Aorta (tissue), 5 donors: ENCODE measurements at places on chromosomes 7 and 10. TPM values are rescaled to one million over a fixed set of nuclear protein-coding genes. Genes with fewer than 3 reads are reported as not detected.

GRCh38 chr7:28621369-28621841, 209.1 kb downstream of the CREB5 start:
- no peak for DNase-seq

DNA sequence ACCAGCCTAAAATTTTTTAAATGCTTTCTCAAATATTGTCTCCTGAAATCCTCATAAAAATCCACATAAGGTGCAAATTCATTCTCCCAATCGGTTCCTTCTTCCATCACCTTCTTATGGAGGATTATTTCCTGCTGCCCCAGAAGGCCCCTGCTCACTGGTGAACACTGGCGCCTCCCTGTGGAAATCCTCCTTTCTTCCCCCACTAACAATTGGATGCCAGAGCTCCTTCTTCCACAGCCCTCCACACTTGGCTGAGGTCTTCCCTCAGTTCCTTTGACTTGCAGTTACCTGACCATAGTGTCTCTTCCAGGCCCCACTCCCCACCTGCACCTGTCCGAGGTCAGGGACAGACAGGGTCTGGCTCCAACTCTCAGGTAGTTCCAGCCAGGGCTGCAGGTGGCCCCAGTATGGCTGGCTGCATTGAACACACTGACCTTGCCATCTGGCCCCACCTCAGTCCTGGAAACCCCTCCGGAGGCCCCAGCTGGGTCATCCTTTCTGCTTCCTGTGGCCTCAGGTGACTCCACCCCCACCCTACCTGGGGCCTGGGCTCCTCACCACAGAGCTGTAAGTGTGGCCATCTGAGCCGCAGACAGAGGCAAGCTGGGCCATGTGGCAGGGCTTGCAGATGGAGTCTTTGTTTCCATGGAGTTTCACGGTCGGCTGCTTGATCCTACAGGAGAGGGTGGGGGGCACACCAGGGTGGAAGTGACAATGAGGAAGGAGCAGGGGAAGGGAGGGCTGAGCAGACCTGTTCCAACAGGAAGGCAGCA, 18.4 kb downstream of the SPOCK2 start:
- DNase-seq, result no peak

DNA sequence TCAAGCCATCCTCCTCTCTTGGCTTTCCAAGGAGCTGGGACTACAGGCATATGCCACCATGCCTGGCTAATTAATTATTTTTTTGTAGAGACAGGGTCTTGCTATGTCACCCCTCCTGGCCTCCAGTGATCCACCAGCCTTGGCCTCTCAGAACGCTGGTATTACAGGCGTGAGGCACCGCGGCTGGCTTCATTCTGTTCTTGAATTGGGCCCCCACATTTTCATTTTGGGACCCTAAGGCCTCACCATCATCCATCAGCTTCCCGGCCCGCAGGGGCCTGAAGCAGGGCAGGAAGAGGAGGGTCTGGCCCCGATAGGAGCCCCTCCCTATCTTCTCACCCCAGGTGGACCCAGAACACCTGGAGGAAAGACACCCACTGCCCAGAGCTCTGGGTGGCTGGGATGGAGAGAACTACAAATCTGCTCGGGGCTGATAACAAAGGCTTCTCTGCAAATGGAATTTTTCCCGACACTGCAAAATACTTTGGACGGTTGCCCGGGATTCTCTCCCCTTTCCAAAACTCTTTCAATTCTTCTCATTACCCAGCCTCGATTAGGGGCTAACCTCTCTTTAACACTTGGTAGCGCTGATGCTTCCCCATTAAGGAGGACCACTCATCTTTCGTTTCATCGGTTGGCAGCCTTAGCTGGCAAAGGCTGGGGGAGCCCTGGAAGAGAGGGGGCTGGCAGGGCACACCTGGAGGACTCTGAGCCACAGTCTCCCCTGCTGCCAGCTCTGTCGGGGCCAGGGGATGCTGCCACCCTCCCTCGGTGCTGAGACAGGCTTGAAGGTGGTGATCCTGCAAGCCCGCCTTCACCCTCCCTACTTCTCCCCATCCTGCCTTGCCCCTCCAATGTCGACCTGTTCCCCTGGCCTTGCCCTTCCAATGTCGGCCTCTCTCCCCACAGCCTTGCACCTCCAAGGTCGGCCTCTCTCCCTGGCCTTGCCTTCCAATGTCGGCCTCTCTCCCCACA, 81.0 kb upstream of the GNA12 start:
- peak; percentile 24 for DNase-seq

DNA sequence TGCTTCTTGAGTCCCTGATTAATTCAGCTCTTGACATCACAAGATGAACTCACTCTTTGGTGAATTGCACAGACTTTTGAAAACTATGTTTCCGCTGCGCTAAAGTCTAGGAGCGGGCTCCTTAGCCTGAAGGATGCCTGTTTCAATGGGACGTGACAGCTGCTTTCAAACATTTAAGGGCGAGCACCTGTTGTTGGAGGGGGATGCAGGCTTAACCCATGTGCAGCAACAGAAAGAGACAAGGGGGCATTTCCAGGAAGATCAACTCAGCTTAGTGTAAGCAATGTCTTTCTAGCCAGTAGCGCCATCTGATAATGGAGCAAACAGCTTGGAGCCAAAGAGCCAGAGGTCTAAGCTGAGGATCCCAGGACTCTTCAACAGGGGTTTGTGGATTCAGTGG, 8.4 kb upstream of the PFKFB3 start:
- DNase-seq, result no peak

GRCh38 chr7:29284696-29285443, 90.3 kb downstream of the CHN2 start:
- DNase-seq, result no peak

GRCh38 chr10:104391150-104391968, 37.7 kb downstream of the CFAP58 start:
- DNase-seq, result no peak

- DNase-seq, result no peak
Measured at GRCh38 chr10:20215547-20216152, 399.4 kb downstream of the PLXDC2 start.

- no peak for DNase-seq
Measured at GRCh38 chr10:60009276-60009675, 102.9 kb upstream of the CCDC6 start.

- no peak for DNase-seq
Measured at GRCh38 chr10:17061418-17061817, 68.2 kb downstream of the CUBN start.

- no peak for DNase-seq
Measured at GRCh38 chr7:87458148-87458547, 17.3 kb downstream of the ABCB4 start.

- DNase-seq, result no peak
Measured at GRCh38 chr10:73015779-73016178, 61.2 kb upstream of the PLA2G12B start.

DNA sequence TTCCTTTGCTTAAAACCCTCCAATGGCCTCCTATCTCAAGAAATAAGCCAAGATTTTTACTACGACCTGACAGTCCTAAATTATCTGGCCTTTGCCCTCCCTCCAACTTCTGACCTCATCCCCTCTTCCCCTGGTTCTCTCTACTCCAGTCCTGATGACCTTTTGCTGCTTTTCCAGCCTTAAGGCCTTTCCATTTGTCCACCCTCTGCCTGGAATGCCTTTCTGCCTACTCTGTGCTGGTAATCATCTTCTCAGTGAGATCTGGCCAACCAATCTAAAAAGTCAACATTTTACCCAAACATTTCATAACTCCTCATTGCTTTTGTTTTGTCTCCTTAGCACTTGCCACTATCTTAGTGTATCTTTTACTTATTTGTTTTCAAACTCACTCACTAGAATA, 75.7 kb downstream of the VPS41 start:
- no peak for DNase-seq

- no peak for DNase-seq
Measured at GRCh38 chr10:3698312-3698711, 86.7 kb downstream of the KLF6 start.

DNA sequence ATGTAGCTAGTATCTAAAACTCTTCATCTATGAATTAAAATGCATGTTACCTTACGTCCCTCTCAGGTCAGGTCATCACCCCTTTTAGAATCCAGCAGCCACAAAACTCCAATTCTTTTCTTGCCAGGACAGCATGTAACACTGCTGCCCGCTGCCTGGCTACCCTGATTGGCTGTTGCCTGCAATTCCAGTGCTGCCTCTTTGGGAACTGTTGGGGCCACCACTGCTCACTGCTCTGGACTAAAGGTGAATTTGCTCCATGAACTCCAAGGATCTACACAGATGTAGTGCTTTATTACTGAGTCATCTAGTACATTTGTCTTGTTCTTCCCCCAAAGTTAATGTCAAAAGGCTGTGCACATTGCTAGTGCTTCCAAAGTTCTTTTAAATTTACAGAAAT, 40.4 kb downstream of the SCIN start:
- DNase-seq, result no peak

- peak; percentile 62 for DNase-seq
Measured at GRCh38 chr7:29345590-29345989, 151.0 kb downstream of the CHN2 start.

- no peak for DNase-seq
Measured at GRCh38 chr10:102599565-102600327, 44.5 kb upstream of the TRIM8 start.

HOXA10 gene
- total RNA-seq, result 1.5 TPM

WASL gene
- total RNA-seq, result 48.2 TPM

TM9SF3 gene
- total RNA-seq, result 120 TPM

H2BK1 gene
- total RNA-seq, result 2.2 TPM

OR13A1 gene
- total RNA-seq, result not detected
